Stomach (tissue), 19 donors: ENCODE measurements at places on chromosomes 16 and 17. TPM values are rescaled to one million over a fixed set of nuclear protein-coding genes. Genes with fewer than 3 reads are reported as not detected.

GRCh38 chr17:58319173-58320162 lies 9.1 kb downstream of the TSPOAP1 start:
- no peak for DNase-seq

- DNase-seq = no peak
These were observed 27.0 kb downstream of the SETD6 start for GRCh38 chr16:58542291-58542690.

Gene IL21R
- not detected for polyA plus RNA-seq

GRCh38 chr17:14098246-14098645 lies 28.9 kb downstream of the COX10 start:
- no peak for DNase-seq

GRCh38 chr17:46009681-46010596 lies 10.9 kb downstream of the STH start:
- DNase-seq = no peak

Gene KRT12
- polyA plus RNA-seq = 0.61 TPM

GRCh38 chr17:2841606-2842005 lies 45.4 kb downstream of the RAP1GAP2 start:
- DNase-seq = no peak
